ENCODE measurements at places on chromosomes 4 and X.

- DNase-seq = no peak
Measured at GRCh38 chrX:42017971-42018370, 94.6 kb upstream of the CASK start.

DNA sequence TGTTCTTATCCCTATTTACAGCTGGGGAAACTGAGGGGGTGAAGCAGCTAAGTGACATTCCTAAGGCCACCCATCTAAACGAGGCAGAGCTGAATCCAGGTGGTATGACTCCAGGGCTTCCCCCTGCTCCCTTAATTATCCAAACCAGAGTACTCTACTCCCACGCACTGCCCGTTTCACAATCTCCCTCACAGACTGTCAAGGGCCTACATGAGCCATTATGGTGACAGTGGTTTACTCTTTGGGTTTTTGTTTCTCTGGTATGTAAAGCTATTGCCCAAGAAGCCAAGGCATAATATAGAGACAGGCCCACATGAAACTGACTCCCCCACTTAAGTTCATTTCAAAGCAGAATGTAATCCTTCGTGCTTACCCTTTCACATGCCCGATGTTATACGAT, 95.1 kb downstream of the NHS start:
- DNase-seq = no peak

DNA sequence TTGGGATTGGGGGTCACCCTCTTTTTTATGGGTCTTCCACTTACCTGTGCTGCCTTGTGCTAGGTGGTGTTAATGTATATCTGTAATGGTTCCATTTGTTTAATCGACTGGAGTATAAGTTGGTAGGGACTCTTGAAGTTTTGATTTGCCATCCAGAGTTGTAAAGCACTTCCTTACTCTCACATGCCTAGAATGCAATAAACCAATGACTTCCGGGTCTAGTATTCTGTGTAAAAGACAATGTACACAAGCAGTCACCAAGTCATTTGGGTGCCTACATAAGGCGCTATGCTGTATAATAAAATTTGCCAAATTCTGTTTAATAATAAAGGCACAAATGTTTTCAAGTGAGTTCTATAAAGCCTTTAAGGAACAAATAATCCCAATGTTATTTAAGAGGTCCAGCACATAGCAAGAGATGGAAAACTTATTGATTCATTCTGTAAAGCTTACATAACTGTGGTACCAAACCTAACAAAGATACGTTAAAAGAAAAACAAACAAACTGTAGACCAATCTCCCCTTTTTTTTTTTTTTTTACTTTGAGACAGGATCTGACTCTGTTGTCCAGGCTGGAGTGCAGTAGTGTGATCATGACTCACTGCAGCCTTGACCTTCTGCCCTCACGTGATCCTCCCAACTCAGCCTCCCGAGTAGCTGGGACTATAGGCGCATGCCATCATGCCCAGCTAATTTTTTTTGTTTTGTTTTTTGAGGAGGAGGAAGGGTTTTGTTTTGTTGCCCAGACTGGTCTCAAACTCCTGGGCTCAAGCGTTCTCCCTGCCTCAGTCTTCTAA, 41.5 kb upstream of the HPRT1 start:
- no peak for DNase-seq

DNA sequence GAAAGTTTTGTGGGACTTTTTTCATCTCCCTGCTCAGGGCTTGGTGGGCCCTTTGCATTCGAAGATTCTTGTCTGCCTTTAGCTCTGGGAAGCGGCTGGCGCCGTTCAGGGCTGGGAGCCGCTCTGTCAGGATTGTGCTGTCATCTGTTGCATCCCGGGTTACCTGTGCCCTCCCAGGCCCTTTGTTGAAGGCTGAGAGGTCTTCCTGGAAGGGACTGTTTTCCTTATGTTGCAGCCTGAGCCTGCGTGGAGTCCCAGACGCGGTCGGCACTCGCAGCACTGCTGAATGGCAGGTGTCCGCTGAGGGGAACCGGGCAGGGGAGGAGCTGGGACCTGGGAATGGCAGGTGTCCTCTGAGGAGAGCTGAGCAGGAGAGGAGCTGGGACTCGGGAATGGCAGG, 15.9 kb downstream of the RGS12 start:
- DNase-seq = no peak

DNA sequence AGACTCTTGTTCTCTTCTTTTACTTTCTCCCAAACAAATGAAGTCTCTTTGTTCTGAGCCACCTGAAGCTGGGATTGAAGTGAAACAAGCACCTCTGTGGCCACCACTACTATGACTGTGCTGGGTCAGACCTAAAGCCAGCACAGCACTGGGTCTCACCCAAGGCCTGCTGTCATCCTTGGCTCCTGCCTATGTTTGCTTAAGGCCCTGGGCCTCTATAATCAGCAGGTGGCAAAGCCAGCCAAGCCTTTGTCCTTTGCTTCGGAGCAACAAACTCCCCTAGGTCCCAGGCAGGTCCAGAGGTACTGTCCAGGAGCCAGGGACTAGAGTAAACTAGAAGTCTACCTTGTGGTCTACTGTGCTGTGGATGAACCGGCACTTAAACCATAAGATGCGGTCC, 220.6 kb upstream of the ARSJ start:
- no peak for DNase-seq

DNA sequence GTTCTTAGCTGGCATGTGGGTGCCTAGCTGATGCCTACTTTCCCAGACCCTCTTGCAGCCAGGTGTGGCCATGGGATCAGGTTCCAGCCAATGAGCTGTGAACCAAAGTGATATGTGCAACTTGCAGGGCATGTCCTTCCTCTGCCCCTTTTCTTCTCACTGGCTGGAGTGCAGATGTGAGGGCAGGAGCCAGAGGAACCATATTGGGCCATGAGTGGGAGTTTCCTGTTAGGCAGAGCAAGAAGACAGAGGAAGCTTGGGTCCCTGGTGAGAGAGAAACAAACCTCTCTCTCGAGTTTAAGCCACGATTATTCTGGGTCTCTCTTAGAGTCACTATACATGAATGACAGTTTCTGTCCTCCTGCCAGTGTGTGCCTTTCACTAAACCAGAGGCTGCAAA, 120.4 kb upstream of the STX18 start:
- no peak for DNase-seq

GRCh38 chr4:141457653-141458052, 178.7 kb upstream of the IL15 start:
- DNase-seq = no peak

GRCh38 chr4:36269101-36269500, 12.3 kb upstream of the DTHD1 start:
- DNase-seq = no peak

DNA sequence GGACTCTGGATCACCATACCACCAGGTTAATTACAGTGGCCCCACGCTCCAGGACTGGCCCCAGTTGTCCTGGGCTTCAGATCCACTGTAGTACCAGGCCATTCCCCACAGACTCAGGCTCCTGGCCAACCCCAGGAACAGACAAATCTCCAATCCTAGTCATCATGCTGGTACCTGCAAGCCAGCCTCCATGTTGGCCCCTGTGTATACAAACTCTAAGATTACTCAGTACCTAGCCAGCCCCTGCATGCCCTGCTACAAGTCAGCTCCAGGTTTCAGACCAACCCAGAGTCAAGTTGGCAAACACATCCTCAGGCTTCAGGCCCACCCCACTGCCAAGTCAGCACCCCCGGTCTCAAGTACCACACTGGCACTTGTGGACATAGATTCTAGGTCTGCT, 85.9 kb downstream of the KLF8 start:
- DNase-seq = no peak

- no peak for DNase-seq
Measured at GRCh38 chr4:158319880-158320279, 109.6 kb downstream of the TMEM144 start.

DNA sequence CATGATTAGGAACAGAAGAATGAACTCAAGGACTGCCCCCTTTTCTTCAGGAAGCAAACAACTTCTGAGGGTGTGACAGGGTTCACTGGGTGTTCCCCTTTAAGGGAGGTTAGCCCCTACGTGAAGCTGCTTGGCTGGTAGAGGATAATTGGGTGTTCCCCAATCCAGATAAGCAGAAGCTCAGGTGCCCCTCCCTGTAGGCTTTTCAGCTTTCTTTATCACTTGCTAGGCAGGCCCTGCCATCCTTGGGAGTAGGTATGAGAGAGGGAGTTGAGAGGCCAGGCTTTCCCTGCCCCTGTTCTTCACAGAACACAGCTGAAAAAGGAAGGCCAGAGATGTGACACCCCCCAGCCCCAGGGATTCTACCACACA, 44.2 kb downstream of the RTL9 start:
- no peak for DNase-seq

DNA sequence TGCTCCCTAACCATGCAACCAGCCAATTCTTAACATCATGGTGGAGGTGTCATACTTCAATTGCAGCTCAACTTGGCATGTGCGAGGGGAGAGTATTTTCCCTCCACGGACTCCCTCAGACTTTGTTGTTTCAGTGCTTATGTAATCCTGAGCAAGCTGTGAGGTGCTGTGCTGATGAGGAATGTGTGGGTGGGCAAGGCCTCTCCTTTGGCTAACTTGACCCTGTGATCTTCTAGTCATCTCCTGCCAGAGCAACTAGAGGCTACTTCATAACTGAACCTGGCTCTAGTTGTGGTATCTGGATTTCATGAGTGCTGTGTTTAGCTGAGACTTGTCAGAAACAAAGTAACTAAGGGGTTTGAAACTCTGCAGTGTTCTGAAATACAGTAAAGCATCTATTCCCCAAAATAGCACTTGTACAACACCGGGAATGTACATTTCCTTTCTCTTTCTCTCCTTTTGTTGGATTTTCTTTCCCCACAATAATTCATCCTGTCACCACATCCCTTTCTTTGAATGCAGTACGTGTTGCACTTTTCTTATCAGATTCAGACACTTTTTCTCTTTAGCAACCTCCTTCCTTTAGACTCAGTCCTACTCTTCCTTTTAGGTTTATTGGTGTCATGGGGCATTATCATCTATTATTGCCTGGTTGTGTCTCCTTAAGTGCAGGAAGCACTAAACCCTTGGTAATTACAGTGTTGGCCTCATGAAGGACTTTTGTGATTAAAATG, 415.2 kb upstream of the NR3C2 start:
- no peak for DNase-seq

DNA sequence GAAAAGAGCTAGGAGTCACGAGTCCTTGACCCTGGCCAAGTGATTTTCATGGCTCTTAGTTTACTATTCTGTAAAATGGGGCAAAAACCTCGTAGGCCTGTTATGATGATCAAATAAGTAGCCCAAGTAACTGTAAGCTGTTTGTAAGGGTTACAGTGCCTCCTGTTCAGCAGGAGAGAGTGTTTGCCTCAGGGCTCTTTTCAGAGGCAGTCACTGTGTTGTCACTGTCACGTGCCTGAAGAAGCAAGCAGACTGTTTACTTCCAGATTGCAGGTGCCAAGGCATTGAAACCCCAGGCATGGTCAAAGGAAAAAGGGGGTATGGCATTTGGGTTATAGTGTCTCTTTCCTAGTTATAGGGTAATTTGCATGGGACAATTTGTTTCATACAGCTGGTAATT, 4.5 kb downstream of the RAB39B start:
- no peak for DNase-seq

GRCh38 chrX:13891377-13892140, 74.7 kb upstream of the GPM6B start:
- DNase-seq = no peak

- no peak for DNase-seq
Measured at GRCh38 chr4:30116401-30116800, 603.8 kb upstream of the PCDH7 start.

GRCh38 chrX:70079870-70080269, 17.6 kb downstream of the OTUD6A start:
- no peak for DNase-seq

DNA sequence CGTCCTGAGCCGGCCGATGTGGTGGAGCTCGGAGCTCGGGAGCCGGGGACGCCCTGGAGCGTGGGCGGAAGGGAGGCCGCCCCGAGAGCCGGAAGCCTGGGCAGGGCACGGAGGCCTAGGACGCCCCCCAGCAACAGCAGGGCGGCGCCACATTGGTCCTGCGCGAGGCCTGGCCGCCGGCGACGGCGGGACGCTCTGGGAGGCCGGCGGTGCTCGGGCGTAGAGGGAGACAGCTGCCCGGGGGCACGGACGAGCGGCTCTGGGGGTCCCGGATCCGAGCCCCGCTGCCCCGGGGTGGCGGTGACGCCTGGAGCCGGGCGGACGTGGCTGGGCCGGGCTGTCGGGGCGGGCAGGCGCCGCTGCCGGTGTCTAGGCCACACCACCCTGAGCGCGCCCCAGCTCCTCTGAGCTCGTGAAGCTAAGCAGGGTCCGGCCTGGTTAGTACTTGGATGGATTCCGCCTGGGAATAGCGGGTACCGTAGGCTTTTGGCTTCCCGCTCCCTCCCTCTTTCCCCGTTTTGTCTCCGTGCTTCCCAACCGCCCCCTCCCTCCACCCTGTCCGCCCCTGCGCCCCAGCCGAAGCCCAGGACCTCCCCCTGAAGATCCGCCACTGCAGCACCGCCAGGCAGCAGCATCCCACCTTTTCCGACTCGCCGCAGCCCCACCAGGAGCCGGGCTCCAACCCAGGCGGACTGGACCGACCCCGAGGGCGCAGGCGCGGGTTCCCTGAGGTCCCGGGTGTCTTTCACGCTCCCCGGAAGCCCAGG, 12.1 kb downstream of the FRG2 start:
- no peak for DNase-seq

DNA sequence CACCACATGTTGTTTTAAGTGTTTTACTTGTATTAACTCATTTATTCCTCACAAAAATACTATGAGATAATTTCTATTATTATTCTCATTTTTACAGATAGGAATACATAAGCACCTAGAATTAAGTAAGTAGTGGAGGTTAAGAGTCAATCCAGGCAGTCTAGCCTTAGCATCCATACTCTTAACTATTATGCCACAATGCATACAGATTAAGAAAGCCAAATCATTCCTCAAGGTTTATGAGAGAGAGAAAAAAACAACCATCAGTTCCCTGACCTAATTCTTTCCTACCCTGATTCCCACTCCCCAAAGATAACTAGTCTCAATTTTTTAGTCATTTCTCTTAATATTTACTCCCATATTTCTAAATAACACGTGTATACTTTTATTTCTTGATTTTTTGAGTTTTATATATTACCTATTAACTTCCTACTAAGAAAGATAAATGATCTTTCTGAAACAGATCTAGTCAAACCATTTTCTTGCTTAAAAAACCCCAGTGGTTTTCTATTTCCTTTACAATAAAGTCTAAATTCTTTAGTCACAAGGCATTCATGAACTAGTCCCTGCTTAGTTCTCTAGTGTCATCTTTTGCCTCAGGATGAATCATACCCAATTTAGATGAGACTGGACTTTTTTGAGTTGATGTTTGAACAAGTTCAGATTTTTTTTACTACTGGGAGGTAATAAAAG, 16.0 kb downstream of the UBA6 start:
- DNase-seq = no peak

DNA sequence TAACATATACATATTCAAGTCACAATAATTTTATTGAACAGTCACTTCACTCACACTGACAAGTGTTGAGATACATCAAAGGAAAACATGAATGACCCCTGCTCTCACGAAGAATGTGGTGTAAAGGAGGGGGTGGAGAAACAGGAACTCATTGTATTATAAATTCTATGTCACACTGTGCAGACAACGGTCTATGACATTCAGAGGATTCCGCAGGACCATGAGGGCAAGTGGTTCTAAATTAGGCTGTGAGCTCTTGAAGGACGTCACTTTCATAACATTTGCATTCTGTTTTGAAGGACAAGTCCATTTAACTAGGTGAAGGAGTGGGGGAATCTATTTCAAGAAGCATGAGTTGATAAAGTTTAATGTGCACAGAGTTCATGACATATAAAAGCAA, 415.2 kb upstream of the HS3ST1 start:
- no peak for DNase-seq

All from neuronal stem cell (in vitro differentiated cells).